D341Med (cell line): ENCODE measurements at places on chromosomes 2 and 18.

DNA sequence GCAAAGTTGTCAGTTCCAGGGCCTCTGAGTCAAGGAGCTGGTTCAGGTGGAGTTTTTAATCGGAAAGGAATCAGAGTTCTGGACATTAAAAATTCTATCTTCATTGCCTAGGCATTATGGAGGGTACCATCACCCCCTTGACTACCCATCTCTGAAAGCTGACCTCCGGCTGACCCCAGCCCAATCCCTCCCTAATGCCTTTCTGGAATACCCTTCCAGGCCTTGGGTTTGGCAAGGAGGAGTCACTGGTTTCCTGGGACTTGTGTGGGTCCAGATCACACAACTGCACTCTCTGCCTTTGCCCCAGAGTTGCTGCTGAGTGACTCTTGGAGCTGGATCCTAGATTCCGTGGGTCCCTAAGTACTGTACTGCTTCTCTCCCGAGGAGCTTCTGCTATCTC, 1.0 kb upstream of the OSR1 start:
- DNase-seq, result no peak

DNA sequence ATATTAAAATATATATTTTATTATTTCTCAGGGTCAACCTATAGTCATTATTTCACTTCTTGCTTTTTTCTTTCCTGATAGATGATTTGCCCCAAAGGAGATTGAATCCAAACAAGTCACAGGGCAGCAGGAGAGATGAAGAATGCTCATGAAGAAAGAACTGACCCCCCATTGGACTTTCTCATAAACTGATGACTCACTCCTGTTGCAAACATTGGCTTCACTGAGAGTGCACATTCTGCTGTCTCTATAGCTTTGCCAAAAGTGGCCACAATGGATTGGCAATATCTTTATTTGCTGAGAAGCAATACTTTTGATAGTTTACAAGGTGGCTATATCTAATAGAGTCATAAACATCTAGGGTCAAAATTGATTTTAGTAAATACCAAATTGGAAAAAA, 55.9 kb upstream of the ZNF385B start:
- DNase-seq, result no peak

- no peak for DNase-seq
Observed at GRCh38 chr2:233209533-233210171, 41.8 kb upstream of the ATG16L1 start.

DNA sequence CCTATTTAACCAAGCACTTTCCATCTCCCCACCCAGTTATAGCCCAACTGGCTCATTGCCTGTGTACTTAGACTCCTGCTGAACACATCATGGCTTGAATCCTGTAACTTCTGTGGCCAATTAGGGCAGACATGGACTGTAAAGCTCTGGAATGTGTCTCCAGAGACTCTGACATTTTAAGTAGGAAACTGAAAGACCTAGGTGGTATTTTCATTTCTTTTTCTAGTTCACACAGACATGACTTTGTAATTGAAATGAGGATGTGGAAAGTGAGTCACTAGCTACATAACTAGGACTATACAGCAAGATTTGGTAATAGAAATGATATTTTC, 12.2 kb downstream of the DOK1 start:
- DNase-seq, result no peak

DNA sequence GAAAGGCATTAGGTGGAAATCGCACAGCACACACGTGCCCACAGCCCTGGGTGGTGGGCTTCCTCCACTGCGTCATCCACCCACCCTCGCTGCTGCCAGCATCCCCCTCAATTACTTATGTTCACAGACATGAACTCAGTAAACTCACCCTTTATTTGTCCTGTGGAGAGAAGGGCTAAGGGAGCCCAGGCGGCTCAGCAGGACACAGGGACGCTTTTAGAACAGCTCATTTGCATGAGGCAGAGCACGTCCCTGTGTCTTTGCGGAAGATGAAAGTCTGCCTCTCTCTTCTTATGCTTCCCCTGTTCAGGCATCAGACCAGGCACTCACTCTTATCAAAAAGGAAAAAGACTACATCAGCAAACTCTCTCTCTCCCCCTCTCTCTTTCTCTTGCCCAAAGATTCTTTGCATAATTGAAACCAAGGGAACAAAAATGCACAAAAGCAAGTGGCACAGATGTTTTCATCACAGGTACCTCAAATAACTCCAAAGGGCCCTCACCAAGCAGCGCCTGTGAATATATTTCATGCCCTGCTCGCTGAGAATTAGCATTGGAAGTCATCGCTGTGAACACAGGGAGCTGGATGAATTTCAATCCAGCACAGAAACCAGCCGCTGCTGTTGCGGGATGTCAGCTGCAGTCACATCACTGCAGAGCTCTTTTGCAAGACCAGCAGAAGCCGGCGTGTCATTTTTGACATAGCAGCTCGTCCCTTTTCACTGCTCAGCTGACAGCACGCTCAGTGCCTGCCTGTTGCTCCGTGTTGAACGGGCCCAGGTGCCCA, 376.3 kb upstream of the MYT1L start:
- DNase-seq, result no peak

DNA sequence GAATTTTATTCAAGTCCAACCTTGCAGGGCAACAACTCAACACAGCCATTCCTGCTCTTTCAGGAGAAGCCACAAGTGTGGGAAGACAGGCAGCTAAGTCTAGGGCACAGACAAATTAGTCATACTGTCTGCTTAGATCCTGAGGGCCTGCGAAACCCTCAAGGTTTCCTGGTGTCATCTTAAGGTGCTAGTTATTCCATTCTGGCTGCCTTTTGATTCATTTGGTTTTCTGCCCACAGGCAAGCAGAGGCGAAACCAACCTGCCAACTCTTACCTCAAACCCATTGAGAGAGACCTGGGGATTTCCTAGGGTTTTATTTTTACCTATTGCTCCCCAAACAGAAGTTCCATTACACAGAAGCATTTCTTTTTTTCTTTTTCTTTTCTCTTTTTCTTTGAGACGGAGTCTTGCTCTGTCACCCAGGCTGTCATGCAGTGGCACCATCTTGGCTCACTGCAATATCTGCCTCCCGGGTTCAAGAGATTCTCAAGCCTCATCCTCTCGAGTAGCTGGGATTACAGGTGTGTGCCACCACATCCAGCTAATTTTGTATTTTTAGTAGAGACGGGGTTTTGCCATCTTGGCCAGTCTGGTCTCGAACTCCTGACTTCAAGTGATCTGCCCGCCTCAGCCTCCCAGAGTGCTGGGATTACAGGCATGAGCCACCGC, 23.7 kb upstream of the SCYGR1 start:
- DNase-seq, result no peak

GRCh38 chr18:5738526-5738925, 156.8 kb downstream of the TMEM200C start:
- DNase-seq, result no peak

- DNase-seq, result no peak
Observed at GRCh38 chr2:121144111-121144510, 140.9 kb downstream of the TFCP2L1 start.

- DNase-seq, result no peak
Observed at GRCh38 chr2:86035883-86036668, 69.6 kb downstream of the POLR1A start.

DNA sequence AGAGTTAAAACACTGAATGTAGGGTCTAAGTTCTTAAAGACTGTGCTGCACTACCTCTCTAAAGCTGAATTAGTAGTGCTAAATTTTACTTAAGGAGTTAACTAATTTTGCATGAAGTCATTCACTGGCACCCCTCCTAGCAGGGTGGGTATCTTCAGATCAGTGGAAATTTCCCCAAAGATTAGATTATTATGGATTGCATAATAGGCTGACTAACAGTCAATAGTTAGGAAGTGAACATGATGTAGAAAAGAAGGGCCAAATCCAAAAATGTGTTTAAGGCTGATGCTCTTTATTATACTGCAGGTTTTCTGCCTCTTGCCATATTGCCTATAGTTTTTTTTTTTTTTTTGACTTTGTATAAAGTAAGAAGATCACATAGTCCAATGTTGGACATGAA, 5.2 kb downstream of the ZNF638 start:
- DNase-seq, result no peak

DNA sequence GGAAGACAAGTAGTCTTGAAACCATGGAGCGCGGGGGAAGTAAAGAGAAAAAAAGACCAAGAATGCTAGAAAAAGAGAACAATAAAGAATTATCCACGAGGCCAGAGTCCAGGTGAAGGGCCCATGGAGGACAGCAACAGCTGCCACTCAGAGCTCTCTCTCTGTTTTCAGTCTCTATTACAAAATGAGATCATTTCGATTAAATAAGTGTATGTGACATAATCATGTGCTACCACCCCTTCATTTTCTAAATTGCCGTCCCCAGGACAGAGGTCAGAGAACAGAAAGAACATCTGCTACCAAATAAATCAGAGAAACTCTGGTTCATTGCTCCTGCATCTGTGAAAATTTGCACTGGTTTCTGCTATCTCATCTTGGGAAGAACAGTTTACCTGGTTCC, 838.7 kb downstream of the RNF144A start:
- no peak for DNase-seq

DNA sequence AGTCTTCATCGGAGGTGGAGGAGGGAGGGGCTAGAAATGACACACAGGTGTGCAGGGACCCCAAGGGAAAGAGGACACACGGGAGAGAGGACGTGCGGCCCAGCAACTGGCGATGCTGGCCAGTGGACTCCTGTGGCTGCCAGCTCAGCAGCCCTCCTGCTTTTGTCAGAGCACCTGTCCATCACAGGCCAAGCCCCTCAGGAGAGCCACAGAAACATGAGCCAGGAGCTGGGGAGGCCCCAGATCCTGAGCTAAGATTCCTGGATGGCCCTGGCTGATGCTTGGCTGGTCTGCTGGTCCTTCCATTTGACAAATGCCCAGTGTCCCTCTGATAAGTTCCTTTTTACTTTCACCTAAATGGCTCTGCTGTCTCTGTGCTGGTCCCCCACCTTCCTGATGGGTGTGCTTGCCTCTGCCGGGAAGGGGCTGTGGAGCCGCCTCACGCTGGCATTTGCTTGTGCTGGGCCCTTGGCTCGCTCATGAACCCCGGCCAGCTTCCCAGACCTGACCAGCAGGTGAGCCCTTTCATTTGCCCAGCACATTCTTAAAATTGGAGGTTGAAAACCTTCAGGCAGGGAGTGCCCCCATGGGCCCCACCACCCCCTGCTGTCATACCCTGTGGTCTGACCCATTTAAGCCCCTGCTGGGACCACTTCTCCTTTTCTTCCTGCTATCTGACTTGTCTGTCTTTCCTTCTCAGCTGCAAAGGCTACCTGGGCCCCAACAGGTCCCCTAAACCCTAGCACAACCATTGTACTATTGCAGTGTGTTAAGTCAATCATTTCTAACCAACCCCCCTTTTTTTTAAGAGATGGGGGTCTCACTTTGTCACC, 37.3 kb downstream of the CYP27C1 start:
- no peak for DNase-seq

DNA sequence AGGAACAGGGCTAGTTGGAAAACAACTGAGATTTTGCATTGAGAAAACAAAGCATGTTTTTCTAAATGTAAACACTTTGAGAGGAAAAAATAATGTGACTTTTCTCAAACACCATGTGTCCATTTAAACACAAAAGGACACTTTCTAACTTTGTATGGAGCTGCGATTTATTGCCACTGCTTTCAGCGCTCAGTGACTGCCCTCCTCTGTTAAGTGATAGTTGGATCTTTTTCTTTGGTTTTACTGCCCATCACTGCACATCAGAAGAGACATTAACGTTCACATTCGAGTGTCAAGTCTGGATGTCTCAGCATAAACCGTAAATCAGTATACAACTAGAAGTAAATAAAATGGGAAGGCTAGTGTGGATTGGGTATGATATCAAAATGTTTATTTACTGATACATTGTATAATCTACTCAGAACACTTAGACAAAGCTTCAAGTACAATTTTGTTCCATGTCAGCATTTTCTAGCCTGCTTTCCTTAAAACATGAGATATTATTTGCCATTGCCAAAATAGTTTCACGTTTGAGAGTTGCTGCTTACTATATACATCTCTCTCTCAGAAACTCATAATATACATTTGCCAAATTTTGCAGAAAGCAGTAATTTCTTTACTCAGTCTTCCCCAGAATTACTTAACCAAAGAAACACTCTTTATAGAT, 237.6 kb downstream of the IKZF2 start:
- DNase-seq, result no peak

DNA sequence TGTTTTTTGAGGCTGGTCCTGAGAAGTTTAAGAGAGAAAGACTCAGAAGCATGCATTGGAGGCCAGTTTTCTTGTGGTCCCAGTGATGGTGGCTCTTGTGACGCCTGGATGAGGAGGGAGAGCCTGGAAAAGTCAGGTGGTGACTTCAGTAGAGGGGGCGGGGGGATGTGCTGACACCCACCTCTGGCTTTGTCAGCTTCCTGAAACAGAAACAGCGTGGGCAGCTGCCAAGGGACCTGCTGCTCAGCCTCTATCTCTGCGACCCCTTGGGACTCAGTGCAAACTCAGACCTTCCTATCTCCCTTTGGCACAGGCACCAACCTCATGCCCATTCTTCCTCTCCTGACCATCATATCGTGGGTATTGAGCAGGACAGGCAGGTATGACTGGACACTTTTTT, 6.4 kb downstream of the TGFBRAP1 start:
- DNase-seq, result no peak

- no peak for DNase-seq
Observed at GRCh38 chr2:230889911-230890601, 25.3 kb downstream of the ITM2C start.

DNA sequence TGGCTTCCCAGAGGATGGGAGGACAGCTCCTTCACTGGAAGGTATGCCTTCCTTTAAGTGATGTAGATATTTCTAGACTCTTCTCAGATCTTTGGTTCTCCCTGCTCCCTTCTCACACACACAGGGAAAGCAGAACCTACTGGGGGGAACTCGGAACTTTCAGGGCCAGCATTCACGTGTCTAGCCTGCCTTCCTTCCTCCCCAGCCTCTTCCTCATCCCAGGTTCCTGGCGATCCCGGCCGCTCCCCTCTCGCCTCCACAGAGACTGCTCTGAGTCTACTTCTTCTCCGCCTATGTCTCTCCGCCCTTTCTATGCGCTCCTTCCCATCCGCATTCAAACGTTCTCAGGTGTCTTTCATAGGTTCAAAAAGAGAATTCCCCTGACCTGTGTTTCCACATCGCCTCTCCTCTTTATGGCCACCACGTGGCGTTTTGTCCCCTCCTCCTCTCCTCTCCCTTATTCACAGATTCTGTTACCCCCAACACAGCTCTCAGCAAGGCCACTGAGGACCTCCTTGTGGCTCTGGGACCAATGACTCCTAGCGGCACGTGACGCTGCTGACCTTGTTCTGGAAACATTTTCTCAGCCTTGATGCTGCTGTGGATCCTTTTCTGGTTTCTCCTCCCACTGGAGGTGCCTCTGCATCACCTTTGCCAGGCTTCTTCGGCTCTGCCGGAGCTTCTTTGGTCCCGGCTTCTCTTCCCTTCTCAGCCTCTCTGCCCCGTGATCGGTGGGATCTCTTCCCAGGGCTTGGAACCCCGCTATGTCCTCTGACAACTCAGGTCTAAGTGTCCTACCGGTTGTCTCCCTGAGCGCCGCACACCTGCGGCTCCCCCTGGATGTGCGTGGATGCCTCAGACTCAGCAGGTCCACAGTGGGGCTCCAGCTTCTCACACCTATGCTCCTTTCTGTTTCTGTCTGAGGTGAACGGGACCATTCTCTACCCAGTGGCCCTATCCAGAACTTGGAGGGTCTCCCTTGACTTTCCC, 77.5 kb downstream of the VAPA start:
- no peak for DNase-seq

- DNase-seq, result no peak
Observed at GRCh38 chr18:79796016-79796415, 1.7 kb upstream of the KCNG2 start.

GRCh38 chr2:189624648-189625355, 36.5 kb upstream of the ASNSD1 start:
- no peak for DNase-seq
